ENCODE measurements at places on chromosomes 7 and 10.

GRCh38 chr7:28410628-28411531 lies 1.4 kb upstream of the CREB5 start:
- DNase-seq = no peak

DNA sequence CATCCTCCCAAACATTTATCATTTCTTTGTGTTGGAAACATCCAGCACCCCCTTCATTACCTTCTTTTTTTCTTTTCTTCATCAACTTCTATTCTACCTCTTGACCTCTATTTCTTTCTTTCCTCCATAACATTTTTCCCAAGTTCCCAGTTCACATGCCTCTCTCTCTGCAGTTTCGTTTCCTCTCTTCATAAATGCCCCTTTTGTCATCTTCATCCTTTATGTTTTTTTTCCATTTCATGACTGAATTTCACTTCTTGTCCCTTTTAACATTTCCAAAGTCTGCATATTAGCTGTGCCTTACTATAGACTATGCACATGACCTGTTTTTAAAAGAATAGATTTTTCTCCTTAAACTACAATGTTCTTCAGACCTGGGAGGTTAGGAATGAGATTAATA lies 23.7 kb downstream of the CPN1 start:
- DNase-seq = no peak

GRCh38 chr10:124990671-124991625 lies 49.0 kb downstream of the ZRANB1 start:
- DNase-seq = no peak

- DNase-seq = no peak
These were observed 17.3 kb upstream of the C10orf95 start for GRCh38 chr10:102468683-102469082.

DNA sequence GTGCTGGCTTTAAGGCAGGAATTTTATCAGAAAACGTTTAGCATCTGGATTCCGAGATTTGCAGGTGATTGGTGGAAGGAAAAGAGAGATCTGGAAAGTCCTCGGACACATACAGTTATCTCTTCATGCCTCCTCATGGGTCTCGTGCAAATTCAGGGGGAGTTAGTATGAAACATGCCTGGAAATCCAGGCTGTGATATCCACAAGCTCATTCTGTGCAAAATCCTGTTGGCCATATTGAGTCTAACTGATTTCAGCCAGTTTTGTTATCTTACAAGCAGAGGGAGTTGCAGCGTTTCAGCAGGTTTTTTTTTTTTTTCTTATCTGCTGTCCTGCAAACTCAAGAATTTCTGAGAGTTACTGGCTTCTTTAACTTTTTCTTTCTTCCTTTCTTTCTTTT lies 411.5 kb downstream of the GALNT17 start:
- DNase-seq = no peak

DNA sequence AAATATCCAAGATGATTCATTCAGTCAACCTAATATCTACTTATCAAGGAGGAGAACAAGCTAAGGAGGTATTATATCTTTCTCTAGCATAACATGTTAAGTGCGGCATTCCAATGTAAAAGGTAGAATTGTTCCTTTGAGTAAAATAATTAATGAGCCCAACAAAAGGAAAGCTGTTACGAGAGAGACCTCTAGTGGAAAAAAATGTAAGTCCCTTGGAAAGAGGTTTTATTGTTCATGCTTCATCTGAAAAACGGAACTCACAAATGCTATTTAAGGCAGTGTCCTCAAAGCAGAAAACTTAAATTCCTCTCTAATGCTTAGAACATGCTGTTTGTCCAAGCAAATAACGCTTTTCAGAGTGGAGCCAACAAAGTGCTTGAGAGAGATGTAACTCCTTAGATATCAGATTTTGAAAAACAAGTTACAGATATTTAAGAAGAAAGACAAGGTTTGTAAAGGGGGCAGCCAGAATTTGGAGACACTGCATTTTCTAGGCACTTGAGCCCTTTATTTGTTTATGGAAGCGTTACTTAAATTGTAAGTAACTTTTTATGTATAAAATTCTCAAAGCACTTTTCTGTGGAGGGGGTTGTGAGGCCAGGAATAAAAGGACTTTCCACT lies 119.9 kb downstream of the TFEC start:
- DNase-seq = no peak

GRCh38 chr7:50355817-50356178 lies 51.3 kb downstream of the IKZF1 start:
- DNase-seq = no peak

- DNase-seq = no peak
These were observed 400.3 kb upstream of the PRKCQ start for GRCh38 chr10:6980353-6980752.
